Activated naive CD8-positive, alpha-beta T cell treated with anti-CD3 and anti-CD28 coated beads, Interleukin-2, amount 50 U/mL, for 24 hours (primary cell): ENCODE measurements at places on chromosomes 7 and 10.
A peak's percentile ranks its signal among the peaks of the same experiment; 100 is the strongest.

DNA sequence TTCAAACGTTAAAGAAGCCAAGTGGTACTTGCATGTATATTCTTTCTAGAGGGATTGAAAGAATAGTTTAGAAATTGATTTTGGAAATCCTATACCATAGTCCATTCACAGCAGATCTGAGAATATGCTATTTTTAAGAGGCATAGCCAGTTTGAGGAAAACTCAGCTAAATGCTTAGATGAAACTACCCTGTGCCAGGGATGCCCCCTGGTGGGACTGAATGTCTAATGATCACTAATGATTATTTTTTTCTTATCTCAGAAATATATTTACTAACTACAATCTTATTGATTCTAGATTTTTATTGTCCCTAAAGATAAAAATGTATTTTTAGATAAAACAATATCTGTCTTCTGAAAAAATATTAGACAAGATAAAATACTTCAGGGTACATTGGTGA is 844.9 kb upstream of the PHF14 start:
- no peak for DNase-seq

DNA sequence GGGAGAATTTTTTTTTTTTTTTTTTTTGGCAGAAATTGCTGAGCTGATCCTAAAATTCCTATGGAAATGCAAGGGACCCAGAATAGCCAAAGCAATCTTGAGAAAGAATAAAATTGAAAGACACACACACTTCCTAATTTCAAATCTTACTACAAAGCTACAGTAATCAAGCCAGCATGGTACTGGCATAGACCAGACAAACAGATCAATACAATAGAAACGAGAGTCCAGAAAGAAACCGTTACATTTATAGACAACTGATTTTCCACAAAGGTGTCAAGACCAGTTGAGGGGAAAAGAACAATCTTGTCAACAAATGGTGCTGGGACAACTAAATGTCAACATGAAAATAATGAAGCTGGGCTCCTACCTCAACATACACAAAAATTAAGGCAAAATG is 34.5 kb downstream of the LARP4B start:
- DNase-seq, result no peak

GRCh38 chr10:100485801-100486495 is 23.1 kb downstream of the WNT8B start:
- DNase-seq, result no peak

DNA sequence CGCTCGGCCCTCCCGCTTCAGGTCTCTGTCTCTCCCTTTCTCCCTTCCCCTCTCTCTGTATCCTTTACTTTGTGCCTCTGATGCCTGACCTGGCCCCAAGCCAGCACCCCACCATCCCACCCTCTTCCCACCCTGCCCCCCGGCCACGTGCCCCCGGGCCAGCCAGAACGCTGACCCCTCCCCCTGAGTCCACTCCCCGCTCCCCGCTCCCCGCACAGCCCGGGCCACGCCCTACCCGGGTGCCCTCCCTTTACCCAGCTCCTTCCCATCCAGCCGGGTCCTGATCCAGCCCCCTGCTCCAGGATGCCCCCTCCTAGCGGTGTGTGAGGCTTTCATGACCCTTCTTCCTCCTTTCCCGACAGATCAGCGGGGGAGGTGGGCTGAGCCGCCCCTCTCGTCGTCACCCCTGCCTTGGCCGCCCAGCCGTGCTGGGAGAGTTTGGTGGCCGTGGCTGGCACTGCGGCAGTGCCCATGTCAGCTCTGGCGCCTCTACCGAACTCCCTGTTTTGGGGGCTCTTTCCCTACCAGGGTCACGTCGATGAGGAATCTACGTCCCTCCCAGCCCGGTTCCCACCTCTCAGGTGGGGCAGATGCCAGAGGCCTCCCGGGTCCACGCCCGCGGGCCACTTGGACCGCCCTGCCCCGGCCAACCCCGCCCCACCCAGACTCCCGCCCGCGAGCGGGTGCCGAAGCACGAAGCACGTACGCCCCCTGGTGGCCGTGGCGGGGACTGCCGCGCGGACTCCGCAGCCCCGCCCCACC is 127.4 kb downstream of the UBE2H start:
- peak; percentile 95 for DNase-seq

GRCh38 chr10:80206277-80206655 is 929 bp upstream of the ANXA11 start:
- DNase-seq, result no peak

DNA sequence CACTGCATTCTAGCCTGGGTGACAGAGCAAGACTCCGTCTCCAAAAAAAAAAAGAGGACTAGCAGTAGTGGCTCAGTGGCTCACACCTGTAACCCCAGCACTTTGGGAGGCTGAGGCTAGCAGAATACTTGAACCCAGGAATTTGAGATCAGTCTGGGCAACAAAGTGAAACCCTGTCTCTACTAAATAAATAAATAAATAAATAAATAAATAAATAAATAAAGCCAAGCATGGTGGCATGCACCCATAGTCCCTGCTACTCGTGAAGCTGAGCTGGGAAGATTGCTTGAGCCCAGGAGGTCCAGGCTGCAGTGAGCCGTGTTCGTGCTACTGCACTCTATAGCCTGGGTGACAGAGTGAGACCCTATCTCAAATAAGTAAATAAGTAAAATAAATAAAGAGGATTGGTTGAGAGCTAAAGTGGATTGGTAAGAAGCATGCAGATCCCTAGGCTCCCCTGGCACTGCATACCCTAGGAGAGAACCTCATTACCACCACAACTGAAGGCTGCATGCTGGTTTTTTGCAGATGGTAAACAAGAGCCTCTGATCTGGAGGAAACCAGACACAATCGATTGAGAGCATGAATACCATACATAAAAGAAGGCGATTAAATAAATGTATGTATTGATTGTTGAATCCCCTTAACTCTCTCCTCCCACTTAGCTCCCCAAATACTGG is 163.2 kb downstream of the REEP3 start:
- DNase-seq, result no peak

DNA sequence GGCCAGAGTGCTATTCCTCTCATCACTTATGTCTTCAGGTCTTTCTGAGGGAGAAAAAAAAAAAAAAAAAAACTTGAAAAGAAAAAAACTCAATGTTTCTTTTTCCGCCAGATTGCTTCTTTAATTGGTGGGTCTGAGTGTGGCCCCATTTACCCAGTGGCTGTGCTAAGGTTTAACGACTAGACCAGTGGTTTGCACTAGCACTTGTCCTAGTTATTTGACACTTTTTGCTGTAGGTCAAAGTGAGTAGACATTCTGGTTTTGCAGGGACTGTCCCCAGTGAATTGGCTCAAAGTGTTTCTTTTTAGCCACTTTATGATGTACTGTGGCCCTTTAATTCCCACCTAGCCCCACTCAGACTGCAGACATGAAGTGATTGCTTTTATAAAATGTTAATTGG is 273.3 kb downstream of the PTEN start:
- DNase-seq, result no peak

- DNase-seq, result no peak
These were observed 8.1 kb upstream of the DEPP1 start for GRCh38 chr10:44986670-44987069.

GRCh38 chr7:4707217-4707741 is 25.2 kb downstream of the FOXK1 start:
- no peak for DNase-seq

- no peak for DNase-seq
These were observed 58.6 kb downstream of the PROSER2 start for GRCh38 chr10:11881477-11882417.

DNA sequence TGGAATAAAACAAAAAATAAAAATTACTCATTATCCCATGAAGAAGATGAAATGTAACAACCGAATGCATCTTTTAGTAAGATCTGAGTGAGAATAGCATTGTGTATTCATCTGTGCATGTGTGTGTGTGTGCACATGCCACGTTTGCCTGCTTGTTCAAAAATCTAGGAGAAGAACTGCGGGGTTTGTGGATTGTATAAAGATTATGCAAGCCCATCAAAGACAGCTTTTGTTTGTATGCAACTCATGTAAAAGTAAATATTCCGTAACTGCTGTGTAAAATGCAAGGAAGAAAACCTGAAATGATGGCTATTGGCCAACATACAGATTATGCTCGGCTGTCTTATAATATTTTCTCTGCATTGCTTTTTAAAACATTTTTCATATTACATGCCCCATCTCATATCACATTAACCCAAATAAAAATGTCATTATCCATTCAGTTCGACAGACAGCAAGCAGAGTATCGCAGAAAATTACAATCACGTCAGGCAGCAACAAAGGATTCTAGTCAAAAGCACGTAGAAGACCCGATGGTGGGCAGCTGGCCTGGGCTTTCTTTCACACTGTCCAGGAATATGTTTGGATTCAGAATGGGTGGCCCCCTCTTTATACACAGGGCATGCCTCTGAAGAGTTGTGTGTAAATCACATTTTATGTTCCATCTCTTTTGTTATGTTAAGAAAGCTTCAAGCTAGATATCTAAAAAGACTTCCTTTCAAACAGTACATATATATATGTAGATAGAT is 114.0 kb downstream of the PARP12 start:
- no peak for DNase-seq

DNA sequence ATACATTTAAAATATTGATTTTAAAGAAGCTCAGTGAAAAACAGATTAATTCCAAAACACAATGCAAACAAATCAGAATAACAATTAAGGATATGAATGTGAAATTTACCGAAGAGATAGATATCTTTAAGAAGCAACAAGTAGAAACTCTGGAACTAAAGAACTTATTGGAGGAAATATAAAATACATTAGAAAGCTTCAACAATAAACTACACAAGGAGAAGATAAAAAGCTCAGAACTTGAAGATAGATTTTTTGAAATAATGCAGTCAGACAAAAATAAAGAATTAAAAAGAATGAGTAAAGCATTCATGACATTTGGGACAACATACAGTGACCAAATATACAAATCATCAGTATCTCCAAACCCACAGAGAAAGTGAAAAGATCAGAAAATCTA is 43.2 kb downstream of the HIBADH start:
- no peak for DNase-seq

GRCh38 chr7:118755067-118755625 is 530.6 kb downstream of the ANKRD7 start:
- DNase-seq, result no peak

DNA sequence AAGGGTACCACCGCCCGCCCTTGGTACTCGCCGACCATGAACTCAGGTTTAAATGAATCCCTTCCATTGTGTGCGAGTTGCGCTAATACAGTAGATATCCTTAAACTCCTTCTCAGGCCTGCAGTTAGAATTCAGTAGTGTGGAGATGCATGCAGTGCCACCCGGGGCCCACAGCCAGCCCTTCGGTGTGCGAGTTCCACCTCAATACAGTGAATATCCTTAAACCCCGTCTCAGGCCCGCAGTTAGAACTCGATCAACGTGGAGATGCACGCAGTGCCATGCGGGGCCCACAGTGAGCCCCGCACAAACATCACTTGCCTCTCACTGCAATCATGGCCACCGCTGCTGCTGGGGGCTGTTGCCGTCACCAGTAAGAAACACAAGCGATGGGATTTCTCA is 261.9 kb downstream of the MAD1L1 start:
- no peak for DNase-seq

DNA sequence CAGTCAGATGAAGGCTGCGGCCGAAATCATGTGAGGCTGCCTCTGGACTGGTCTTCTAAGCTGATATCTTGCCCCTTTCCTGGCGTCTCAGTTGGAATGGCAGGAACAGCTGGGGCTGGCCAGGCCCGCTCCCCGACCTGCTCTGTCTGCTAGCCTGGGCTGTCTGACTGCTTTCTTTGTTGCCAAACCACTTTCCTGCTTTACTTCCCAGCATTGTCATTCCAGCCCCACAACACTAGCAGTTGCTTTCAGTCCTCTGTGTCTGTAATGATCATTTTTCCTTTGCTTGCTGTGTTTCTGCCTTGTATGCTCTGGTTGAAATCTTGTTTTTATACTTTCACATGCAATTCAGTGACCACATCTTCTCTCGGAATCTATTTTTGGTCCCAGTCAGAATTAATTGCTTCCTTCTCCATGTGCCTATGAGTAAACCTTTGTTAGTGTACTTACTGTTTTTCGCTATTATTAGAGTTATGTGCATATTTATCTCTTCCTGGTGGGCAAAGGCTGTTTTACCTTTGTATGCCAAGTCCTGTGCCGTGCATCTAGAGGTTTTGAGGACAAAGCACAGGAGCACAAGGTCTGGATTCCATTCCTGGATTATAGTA is 21.6 kb downstream of the PRPF18 start:
- DNase-seq, result no peak

DNA sequence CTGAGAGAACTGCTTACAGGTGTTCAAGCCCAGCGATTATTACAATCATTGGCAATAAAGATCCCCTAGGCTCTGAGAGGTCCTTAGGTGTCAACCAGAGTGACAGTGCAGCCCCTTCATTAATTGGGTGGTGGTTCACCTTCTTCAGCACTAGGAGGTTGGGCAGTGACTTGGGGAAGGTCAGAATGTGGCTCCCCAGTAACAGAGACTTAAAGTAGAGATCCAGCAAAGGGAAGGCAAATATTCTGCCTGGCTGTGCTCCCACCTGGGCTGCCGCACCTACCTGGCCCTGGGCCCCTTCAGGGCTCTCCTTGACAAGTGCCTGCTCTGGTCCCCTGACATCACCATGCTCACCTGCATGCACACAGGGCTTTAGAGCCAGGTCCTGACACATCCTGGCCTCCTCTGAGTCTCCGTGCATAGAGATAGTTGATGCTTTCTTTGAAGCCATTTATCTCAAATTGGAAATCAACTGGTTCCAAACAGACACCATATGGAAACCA is 1.9 kb downstream of the CLRN3 start:
- no peak for DNase-seq

DNA sequence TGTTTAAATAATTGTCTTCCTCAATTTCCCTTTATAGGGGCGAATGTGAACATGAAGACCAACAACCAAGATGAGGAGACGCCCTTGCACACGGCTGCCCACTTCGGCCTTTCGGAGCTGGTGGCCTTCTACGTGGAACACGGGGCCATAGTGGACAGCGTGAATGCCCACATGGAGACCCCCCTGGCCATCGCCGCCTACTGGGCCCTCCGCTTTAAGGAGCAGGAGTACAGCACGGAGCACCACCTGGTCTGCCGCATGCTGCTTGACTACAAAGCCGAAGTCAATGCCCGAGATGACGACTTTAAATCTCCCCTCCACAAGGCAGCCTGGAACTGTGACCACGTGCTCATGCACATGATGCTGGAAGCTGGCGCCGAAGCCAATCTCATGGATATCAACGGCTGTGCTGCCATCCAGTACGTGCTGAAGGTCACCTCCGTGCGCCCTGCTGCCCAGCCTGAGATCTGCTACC is 42.1 kb downstream of the ASB4 start:
- DNase-seq, result no peak

DNA sequence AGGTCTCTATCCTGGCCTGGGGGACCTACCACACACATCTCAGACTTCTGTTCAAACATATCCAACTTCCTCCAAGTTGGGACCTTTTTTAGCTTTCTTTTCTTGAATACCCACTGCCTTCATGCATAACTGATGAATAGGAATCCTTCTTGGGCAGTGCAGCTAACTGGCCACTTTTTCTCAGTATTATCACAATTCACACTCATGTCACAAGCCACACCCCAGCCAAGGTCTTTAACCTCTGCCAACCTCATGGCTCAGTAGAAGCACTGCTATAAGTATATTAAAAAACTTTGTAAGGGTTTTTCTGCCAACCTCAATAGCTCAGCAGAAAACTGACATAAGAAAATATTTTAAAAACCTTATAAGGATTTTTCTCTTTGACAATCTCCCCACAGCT is 44.5 kb downstream of the HHEX start:
- no peak for DNase-seq

- no peak for DNase-seq
These were observed 49.4 kb downstream of the TRIL start for GRCh38 chr7:28908775-28909174.
